ENCODE measurements at places on chromosomes 5 and 9.

DNA sequence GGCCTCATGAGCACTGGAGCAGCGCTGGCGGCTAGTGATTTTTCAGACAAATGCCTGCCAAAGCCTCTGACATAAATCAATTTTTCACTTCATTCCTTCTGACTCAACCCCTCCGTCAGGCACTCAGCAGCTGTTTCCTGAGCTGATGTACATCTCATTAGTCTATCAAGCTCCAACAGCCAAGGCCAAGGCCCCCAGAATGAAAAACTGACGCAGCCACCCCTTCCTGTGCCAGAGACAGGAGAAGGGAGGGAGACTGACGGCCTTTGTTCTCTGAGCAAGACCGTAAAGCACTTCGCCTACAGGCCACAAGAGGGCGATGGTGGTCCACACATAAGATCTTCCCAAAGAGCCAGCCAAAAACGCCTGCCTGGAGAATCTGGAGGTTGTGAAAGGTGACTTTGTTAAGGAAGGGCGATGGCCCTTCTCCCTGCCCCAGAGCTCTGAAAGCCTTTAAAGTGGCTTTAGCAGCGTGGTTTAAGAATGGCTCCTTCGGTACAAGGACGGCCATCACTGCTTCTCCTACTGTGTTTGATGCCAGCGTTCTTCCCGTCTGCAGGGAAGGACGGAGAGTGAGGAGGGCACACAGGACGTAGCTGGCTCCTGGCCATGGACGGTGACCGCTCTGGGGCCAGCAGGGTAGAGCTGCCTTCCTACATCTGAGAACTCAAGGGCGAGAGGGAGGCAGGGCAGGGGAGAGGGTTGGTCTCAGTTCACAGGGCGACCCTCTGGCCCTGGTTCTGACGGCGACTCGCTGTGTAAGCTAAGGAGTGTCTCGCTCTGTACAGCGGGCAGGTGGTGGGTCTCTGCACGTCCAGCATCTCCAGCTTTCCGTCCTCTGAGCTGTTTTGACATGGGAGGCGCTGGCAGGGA is 37.0 kb downstream of the ALG2 start:
- peak; percentile 97 for DNase-seq

GRCh38 chr5:174935854-174936474 is 211.6 kb downstream of the MSX2 start:
- DNase-seq, result no peak

GRCh38 chr5:54001976-54002775 is 308.2 kb downstream of the ARL15 start:
- DNase-seq, result no peak

DNA sequence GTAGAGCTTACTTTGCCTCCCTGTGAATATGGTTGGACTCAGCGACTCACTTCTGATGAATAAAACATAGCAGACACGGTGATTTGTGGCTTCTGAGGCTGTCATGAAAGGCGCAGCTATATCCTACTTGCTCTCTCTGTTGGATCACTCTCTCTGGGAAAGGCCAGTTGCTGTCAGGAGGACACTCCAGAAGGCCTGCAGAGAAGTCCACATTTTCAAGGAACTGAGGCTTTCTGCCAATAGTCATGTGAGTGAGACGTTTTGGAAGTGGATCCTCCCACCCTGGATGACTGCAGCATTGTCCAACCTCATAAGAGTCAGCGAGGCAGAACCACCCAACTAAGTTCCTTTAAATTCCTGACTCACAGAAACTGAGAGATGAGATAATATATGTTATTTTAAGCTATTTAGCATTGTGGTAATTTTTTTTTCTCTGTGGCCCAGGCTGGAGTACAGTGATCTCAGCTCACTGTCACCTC is 156.0 kb upstream of the MAST4 start:
- DNase-seq, result peak; percentile 58

DNA sequence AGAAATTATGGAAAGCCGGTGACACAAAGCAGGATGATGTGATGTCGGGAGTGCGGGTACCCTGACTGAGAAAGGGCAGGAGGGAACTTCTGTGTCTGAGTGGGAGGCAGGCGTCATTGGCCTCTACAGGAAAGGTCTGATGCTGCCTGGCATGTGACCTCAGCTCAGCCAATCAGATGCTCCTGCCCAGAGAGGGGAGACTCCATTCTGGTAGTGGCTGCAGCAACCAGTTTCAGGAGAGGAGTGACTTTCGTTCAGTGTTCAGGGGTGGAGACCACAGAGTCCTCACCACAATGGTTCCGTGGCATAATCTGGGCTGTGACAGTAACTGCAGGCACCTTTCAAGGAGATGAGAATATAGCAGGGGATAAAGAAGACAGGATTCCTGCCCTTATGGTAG is 6.7 kb upstream of the SFXN1 start:
- DNase-seq, result no peak

DNA sequence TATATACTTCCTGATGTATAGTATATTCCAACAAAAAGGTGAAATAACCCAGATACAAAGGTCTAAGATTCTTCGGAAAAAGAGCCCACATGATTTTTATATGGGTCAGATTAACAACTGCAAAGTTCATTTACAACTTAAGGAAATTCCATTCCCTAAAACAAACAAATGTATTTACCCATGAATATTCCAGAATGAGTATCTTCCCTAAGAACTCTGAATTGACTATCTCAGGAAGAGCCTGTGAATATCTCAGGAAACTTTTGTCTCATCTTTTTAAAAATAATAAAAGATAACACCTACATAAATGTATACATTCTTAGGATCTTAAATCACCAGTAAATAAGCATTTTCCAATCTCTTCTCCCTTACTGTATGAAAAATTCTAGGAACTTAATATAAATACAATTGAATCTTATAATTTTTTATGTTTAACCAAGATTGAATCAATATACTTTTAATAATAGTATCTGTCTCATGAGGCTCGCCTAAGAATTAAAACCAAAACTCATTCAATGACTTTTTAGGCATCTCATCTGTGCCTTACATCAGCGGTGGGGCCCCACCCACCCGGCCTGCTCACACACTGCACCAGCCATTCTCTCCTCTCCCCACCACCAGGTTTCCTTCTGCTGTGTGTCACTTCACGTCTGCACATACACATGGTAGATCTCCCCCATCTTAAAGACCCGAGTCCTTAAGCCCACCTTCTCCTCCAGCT is 78.1 kb downstream of the RAPGEF1 start:
- DNase-seq, result no peak

- no peak for DNase-seq
Observed at GRCh38 chr5:87185838-87186237, 81.8 kb upstream of the RASA1 start.

- DNase-seq, result no peak
Observed at GRCh38 chr5:77638763-77639671, 504 bp upstream of the OTP start.

Data from lower leg skin (tissue), 4 donors.